A549 treated with Mapracorat at 1 μM for 4 hours (cell line): ENCODE measurements at places on chromosomes 1 and 21. TPM values are rescaled to one million over a fixed set of nuclear protein-coding genes. Genes with fewer than 3 reads are reported as not detected.

The SYT2 gene
- 0.23 to 0.38 TPM (median 0.31 TPM) in 5 replicates for total RNA-seq

The IFNLR1 gene
- total RNA-seq, result 0.85 to 1.4 TPM (median 1.1 TPM) in 5 replicates

The FCER1G gene
- total RNA-seq, result 0.28 to 0.54 TPM (median 0.34 TPM) in 3 of 5 replicates, not detected in the others

The TDRD5 gene
- total RNA-seq, result 0.05 TPM in 2 of 5 replicates, not detected in the others

The GBP6 gene
- total RNA-seq, result not detected in 5 replicates

The DYNLT5 gene
- total RNA-seq, result not detected in 5 replicates

The AKNAD1 gene
- 0.78 to 2.5 TPM (median 1.2 TPM) in 5 replicates for total RNA-seq

The CATSPERE gene
- total RNA-seq, result 0.06 to 0.08 TPM (median 0.07 TPM) in 3 of 5 replicates, not detected in the others

The TRIM17 gene
- total RNA-seq, result not detected in 5 replicates

The GBP4 gene
- total RNA-seq, result 0.07 to 0.08 TPM in 2 of 5 replicates, not detected in the others
